ENCODE measurements at places on chromosomes 2 and 18.

DNA sequence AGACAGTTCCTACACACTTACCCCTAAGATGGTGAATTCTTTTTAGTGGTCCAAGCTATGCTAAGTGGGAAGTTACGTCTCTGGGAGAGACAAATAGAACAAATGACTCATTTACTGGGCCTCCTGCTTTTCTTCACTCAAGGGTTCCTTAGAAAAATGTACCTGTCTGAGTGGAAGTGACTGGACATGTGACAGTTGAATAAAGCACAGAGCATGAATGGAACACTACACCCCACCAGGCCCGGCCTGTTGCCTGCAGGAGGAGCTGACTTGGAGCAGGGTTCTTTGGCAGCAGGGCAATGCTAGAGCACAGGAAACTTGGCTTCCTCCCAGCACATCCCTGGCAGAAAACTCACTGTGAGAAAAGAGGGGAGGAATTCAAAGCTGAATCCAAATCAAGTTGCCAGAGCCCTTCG lies 451.0 kb upstream of the SETBP1 start:
- DNase-seq = peak; percentile 41

- no peak for DNase-seq
Measured at GRCh38 chr18:24033641-24034412, 19.3 kb downstream of the TTC39C start.

DNA sequence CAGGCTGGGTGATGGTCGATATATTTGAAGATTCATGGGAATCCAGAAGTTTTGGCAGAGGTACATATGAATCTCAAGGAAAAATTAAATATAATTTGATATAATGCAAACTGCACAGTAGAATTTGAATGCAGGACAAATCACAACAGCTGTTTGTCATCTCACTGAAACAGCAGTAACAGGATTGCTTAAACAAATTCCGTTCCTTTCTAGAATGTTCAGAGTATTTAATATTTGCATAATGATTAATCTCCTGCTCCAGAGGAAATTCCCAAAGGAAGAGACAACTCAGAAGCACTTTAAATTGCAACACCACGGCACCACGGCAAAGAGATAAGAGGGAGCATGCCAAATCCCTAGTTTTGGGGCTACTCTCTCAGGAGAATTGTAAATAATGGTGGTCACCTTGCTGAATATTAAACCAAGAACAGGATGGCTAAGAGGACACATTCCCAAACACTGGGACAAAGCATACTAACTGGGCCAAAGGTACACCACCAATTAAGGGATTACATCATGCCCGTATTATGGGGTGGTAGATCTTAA lies 67.8 kb upstream of the MAP4K3 start:
- peak; percentile 57 for DNase-seq

GRCh38 chr2:2164326-2164917 lies 166.7 kb downstream of the MYT1L start:
- no peak for DNase-seq

- DNase-seq = no peak
Measured at GRCh38 chr2:79191081-79191480, 31.5 kb upstream of the REG3A start.

- peak; percentile 52 for DNase-seq
Measured at GRCh38 chr2:46431481-46432235, 47.7 kb upstream of the TMEM247 start.

DNA sequence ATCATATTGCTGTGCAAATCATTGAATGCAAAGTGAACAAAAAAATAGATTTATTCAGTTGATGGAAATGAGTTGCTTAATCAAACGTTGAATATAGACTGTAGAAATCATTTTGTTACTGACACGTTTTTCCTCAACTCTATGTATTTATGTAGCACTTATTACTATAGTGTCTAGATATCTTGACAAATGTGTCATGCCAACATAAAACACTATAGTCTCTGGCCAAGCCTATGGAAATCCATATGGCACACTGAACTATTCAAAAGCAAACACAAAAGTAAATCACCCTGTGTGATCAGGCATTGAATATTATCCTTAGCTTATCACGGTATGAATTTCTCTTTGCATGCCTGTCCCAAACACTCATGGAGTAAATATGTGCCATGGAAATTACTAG lies 131.3 kb downstream of the ZNF804A start:
- no peak for DNase-seq

DNA sequence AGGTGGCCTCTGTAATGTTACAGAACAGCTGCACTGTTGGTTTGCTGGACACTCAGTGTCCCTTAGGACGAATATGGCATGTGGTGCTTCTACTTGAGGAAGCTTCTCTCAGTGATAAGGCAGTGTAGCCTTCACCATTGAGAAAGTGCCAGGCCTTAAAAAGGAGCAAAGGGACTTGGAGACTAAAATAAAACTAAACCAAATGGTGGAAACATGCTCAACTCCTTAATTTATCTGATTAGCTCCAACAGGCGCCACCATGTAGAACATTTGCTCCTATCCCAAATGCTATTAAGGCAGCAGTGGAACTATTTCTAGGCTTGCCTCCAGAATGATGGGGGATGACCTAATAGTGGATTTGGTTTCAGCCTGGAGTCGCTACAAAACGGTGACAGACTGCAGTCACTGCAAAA lies 77.5 kb upstream of the MYL1 start:
- DNase-seq = no peak

GRCh38 chr2:233074106-233074505 lies 14.0 kb downstream of the INPP5D start:
- no peak for DNase-seq

DNA sequence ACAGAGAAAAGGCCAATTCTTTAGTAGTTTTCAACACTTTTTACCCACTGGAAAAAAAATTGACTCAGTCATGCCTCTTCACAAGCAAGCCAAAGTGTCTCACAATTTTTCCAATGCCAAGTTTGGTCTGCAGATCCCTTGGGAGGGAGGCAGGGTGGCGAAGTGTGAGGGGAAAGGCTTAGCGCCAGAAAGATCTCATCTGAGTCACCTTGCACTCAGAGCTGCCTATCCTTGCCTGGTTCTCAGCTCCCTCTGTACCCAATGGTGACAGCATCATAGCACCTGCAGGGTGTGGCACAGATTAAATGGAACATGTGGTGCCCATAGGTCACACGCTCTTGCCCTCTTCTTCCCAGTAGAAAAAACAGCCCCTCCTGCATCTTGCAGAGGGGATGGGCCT lies 55.2 kb upstream of the GYPC start:
- DNase-seq = no peak

DNA sequence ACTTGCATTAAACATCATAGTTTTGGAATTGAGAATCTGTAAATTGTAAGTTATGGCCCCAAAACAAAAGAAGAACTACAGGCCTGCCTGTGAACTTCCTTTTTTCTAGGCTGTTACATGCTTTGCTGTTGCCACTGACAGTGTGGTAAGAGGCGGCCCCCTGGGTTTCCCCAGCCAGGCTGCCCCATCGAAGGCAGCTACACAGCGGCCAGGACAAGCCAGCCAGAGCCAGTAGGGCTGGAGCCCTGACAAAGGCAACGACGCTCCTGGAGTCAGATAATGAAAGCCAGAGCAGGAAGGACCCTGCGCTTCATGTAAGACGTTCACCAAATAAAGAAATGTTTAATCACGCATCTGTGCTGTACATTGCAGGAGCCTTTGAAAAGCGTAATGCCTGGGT lies 55.0 kb downstream of the ANKRD44 start:
- peak; percentile 85 for DNase-seq

DNA sequence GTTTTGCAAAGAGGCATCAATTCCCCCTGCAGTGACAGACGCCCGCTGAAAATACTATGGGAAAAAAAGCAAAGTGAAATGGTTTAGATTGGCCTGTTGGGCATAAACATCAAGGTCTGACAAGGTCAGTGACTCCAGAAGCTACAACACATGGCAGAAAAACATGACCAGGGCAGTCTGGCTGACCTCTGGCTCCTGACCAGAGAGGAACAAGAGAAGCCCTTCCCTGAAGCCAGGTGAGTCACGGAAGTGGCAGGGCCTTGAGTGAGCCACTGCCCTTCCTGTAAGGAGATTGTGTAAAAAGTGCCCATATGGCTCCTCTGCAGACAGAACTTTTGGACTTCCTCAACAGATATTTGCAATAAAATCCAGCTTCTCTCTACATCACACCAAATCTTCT lies 72.0 kb downstream of the DNER start:
- DNase-seq = no peak

GRCh38 chr2:218748741-218749441 lies 33.1 kb upstream of the CYP27A1 start:
- DNase-seq = no peak

DNA sequence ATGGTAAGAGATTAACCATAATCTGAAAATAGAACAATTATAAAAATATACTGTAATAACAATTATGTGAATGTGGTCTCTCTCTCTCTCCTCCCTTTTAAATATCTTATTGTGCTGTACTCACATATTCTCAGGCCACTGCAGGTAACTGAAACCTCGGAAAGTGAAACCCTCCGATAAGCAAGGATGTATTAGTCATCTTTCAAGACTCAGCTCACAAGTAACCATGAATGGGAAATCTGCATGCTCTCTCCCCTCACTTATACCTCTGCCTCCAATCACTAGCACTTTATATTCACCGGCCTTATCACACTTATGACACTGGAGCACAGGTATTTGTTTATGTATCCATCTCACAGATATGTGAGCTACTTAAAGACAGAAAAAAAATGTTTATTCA lies 139.7 kb downstream of the LRP2 start:
- no peak for DNase-seq
